Uterine smooth muscle cell (primary cell): ENCODE measurements at places on chromosomes 5 and 9. TPM values are rescaled to one million over a fixed set of nuclear protein-coding genes. Genes with fewer than 3 reads are reported as not detected.

DBH gene
- total RNA-seq = not detected in 2 replicates

CFAP157 gene
- under 0.01 TPM in 1 of 2 replicates, not detected in the other for total RNA-seq

SLC36A3 gene
- not detected in 2 replicates for total RNA-seq

COMMD10 gene
- total RNA-seq = 36.4 and 44.0 TPM in 2 replicates

SLC45A2 gene
- total RNA-seq = under 0.01 TPM in 2 replicates

CNTNAP3B gene
- total RNA-seq = 4.5 and 14.5 TPM in 2 replicates

GPX3 gene
- 1.7 and 2.4 TPM in 2 replicates for total RNA-seq

AFAP1L1 gene
- 7.5 and 8.3 TPM in 2 replicates for total RNA-seq

GFRA3 gene
- not detected in 2 replicates for total RNA-seq

CNTLN gene
- 12.1 and 15.5 TPM in 2 replicates for total RNA-seq

FIBCD1 gene
- 1.4 and 2.1 TPM in 2 replicates for total RNA-seq

FOXD4 gene
- total RNA-seq = 0.62 TPM in 1 of 2 replicates, not detected in the other

FRMD3 gene
- total RNA-seq = 0.87 and 1.4 TPM in 2 replicates

PCSK1 gene
- total RNA-seq = 0.62 and 0.89 TPM in 2 replicates

CARD9 gene
- 2.1 and 3.4 TPM in 2 replicates for total RNA-seq

MOB3B gene
- 0.12 and 0.33 TPM in 2 replicates for total RNA-seq

DIRAS2 gene
- 0.11 and 1.4 TPM in 2 replicates for total RNA-seq

POLR1E gene
- 43.2 and 55.8 TPM in 2 replicates for total RNA-seq

BSPRY gene
- total RNA-seq = not detected in 2 replicates

PFDN1 gene
- 44.2 and 75.5 TPM in 2 replicates for total RNA-seq

GABRG2 gene
- total RNA-seq = not detected in 2 replicates

PPP3R2 gene
- total RNA-seq = not detected in 2 replicates
